CD4-positive, alpha-beta T cell treated with Interleukin-10 for 1 hour (primary cell): ENCODE measurements at places on chromosomes 7 and 10.

GRCh38 chr7:155201325-155202087 is 96.2 kb upstream of the INSIG1 start:
- no peak for DNase-seq

DNA sequence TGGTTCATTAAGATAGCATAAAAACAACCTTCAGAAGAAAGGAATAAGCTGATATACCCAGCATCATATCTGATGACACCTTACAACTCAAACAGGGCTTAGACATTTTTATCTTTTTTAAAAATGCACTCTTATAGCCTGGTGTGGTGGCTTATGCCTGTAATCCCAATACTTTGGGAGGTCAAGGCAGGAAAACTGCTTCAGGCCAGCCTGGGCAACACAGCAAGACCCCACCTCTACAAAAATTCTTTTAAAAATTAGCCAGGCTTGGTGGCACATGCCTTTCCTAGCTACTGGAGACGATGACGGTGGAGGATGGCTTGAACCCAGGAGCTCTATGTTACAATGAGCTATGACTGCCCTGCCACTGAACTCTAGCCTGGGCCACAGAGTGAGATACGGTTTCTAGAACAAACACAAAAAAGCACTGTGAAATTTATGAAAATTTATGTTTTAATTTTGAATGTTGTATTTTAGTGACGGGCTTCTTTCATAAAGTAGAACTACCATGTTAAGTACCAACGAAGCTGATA is 12.3 kb upstream of the KMT2E start:
- DNase-seq = no peak

DNA sequence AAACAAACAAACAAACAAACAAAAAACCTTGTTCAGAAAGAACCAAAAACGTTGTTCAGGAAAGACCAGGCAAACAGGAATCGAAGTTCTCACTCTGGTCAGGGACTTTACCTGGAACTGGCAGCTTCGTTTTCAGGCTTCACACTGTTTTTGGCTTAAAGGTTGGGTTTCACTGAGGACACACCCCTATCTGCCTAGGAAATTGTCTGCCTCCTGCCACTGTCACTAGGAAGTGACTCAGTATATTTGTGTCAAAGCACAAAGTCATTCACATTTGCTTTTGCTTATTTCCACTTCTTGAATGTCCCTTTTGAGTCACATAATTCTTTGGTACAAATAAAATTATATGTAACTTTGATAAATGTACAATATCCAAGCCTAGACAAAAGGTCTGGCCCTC is 37.9 kb downstream of the PNLIPRP3 start:
- DNase-seq = no peak

DNA sequence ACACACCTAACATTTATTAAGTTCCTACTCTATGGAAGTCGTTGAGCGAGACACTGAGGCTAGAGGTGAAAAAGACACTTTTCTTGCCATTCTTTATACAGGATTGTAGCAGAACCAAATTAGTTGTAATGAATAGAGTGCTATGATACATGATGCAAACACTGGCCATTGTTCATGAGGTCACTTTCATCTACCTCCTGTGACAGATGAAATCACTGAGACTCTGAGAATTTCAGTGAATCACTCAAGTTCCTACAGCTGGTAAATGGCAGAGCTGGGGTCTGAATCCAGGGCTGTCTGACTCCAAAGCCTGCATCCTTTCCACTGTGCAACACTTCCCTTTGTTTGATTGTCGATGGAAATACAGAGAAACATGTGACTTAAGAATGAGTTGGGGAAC is 657.6 kb downstream of the LRMDA start:
- DNase-seq = no peak

GRCh38 chr7:32496052-32496813 is 944 bp downstream of the AVL9 start:
- no peak for DNase-seq

DNA sequence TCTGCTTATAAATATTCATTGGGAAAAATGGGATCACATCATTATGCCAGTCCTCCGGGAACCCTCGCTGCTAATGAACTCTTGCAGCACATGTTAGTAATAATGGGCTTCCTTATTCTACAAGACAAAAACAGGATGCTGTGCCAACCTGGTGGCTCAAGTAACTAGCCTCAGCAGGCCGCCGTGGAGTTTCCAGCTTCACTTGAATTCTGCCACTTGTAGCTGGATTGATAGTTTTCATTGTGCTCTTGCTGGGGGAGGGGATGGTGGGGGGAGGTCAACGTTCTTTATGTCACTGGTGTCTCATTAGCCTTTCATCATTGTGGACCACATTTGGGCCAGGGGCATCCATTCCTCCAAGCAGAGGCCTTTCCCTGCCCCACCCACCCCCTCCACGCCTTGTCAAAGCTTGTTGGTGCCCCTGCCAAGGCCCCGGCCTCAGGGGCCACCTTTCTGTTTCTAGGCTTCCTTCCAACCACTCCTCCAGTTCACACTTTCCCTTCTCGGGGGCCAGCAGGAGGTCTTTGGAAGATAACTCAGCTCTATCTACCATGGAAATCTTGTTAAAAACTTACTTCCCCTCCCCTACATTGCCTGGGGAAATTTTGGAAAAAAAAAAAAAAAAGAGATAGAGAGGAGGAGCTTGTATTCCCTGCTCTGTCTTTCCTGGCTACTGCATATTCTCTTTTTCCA is 153.9 kb downstream of the BMPER start:
- no peak for DNase-seq

GRCh38 chr10:35017608-35018007 is 72.5 kb downstream of the CUL2 start:
- no peak for DNase-seq

- no peak for DNase-seq
Measured at GRCh38 chr7:122137251-122138077, 6.6 kb downstream of the AASS start.

DNA sequence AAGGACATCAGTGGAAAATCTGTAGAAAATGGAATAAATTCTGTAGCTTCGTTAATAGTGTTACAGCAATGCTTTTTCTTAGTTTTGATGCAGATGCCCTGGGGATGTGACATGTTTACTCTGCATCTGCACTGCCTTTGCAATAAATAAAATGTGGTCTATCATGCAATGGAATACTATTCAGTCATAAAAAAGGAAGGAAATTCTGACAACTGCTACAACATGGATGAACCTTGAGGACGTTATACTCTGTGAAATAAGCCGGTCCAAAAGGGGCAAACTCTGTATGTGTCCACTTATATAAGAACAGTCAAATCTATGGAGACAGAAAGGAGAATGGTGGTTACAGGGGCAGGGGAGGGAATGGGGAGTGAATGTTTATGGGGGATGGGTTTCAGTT is 13.5 kb downstream of the GRIFIN start:
- DNase-seq = no peak

DNA sequence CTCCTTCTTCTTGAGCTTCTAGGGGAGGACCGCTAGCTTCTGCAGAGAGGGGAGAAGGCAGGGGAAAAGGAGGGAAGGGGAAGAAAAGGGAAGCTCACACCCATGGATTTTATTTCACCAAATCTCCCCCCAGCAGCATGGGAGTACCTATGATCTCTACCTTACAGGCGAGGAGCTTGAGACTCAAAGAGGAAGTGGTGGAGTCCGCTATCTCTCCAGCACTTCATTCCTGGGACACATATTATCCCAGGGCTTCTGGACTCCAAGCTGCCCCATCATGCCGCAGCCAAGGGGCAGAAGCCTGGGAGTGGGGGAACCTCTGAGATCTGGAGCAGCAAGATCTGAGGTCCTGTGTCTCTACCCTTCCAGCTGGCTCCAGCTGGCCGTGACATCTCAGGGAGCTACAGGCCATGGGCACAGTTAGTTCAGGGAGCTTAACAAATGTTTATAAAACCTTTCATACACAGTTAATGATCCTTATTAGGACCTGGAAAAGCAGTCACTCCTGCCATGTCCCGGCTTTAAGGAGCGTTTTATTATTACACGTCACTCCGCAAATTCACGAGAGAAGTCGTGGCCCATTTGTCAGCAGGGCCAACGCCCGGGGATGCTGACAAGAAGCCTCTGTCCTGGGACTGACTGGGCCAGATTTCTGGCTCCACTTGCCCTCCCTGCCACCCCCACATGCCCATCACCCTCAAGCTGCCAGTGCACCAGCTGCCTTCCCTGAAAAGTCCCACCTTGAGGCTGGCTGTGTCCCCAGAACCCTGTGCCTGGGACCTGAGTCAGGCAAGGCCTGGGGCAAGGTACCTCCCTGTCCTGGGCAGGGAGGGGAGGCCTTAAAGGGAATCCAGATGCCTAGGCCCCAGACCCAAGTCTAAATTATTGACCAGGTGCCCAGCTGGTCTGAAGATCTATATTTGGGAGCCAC is 132.1 kb upstream of the ZMIZ1 start:
- no peak for DNase-seq

DNA sequence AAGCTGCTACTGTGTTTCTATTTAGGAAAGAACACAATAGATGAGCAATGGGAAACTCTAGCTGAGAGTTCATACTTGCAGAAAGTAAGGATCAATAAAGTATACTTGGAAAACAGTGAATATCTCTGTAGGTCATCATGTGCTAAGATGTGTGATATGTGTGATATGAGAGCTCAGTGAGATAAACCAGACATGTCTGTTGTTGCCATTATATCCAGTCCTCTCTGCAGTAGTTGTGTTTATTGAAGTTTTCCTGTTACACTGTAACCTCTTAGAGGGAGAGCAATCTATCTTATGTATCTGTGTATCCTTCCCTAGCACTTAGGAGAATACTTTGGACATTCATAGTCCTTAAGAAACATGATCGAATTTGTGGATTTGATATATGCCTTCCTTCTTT is 19.1 kb downstream of the TRUB1 start:
- DNase-seq = no peak

DNA sequence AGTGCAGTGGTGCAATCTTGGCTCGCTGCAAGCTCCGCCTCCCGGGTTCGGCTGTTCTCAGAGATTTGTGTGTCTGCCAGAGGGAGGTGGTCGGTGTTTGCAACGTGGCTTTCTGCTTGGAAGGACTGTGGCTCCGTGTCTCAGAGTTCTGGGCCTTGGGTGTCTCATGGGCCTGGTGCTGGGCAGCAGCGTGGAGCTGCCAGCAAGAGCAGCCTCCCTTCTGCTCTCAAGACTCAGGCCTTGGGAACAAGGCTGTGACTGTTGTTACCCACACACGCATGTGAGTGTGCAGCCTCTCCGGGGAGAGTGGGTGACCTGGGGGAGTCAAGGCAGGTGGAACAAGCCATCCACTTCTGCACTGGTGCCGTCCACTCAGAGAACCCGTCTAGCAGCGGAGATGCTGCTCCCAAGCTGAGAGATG is 52.0 kb downstream of the VIPR2 start:
- DNase-seq = no peak

- DNase-seq = no peak
Measured at GRCh38 chr7:73812996-73813395, 17.8 kb upstream of the CLDN4 start.

DNA sequence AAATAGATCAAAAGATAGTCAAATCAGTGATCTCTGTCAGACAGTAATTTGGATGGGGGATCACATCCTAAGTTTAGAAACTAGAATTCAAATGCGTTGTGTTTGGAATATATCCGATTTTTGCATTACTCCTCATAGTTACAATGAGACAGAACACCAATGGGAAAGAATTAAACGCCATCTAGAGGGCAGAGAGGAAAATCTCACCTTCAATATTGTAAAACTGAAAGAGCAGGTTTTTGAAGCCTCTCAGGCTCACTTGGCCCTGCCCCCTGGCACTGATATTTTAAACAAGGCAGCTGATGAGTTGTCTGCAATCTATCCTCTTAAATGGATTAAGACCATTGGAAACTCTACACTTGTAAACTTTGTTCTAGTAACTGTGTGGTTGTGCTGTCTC is 17.7 kb downstream of the FRG2B start:
- no peak for DNase-seq

- no peak for DNase-seq
Measured at GRCh38 chr7:46494028-46494427, 573.0 kb upstream of the IGFBP3 start.

GRCh38 chr10:70358446-70358845 is 24.0 kb downstream of the LRRC20 start:
- no peak for DNase-seq

DNA sequence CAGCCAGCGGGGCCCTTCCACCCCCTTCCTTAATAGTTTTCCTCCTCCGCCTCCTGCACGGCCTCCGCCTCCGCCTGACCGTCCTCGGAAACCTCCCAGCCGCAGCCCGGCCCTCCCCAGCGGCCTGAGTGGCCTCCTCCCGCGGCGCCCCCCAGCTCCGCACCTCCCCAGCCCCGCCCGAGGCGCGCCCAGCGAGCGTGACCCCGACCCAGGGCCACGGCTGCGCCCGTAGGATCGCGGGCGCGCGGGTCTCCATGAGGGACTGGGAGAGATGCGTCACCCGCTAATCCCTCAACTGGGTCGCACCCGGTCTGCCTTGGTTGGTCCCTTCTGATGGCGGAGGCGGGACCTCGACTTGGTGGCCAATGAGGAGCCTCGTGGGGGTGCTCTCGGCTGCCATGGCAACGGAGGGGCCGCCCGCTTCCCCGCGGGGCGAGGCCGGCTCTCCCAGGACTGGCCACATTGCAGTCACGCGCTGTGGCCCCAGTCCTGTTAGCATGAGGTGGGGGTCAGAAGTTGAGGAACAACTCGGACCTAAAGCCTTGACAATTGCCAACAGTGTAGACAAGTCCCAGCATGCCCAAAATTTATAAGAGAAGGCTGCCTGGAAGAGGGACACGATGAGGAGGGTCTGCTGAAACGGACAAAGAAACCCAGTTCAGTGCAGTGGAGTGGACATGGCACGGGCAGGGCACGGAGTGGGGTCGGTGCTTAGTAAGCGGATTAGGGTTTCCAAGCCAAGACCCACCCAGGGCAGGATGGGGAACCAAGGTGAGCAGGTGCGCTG is 24.3 kb downstream of the DDIT4 start:
- peak; percentile 96 for DNase-seq

- DNase-seq = no peak
Measured at GRCh38 chr10:43884501-43885105, 235.9 kb upstream of the ZNF32 start.

GRCh38 chr7:30928254-30928872 is 16.7 kb downstream of the AQP1 start:
- DNase-seq = no peak

DNA sequence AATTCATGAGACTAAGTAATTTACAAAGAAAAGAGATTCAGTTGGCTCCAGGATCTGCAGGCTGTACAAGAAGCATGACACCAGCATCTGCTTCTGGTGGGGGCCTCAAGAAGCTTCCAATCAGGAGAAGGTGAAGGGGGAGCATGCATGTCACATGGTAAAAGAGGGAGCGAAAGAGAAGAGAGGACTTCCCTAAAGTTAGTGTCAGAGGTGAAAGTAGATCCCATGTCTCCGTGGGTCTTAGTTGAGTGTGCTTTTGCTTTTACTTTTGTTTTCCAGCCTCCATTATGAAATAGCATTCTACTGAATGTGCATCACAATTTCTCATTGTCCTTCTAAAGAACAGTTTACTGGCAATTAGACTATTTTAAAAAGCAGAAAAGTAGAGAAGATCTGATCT is 213.6 kb upstream of the FZD1 start:
- DNase-seq = peak; percentile 4
